ENCODE measurements at places on chromosomes 12 and 14.
A peak's percentile ranks its signal among the peaks of the same experiment; 100 is the strongest.

GRCh38 chr14:38505221-38505972 is 249.5 kb upstream of the CLEC14A start:
- no peaks in the 10 kb centered on the region for H3K4me1 ChIP-seq
- no peak overlapping the region for H3K4me3 ChIP-seq
- no peak for DNase-seq
- no peak overlapping the region for H3K27ac ChIP-seq
- no peaks in the 10 kb centered on the region for H3K36me3 ChIP-seq

DNA sequence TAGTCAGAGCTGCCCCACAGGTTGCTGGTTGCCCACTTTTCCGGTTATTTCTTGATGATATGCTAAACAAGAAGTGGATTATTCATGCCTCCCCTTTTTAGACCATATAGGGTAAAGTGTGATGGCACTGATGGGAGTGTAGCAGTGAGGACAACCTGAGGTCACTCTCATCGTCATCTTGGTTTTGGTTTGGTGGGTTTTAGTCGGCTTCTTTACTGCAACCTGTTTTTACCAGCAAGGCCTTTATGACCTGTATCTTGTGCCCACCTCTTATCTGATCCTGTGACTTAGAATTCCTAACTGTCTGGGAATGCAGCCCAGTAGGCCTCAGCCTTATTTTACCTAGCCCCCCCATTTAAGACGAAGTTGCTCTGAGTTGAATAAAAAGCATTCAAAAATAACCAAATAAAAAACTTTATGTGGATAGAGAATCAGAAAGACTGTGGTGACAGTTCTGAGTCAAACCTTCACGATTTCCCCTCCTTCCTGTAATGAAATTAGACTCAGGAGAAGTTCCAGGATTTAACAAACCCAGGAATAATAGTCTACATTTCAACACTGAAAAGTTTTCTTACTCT is 144.2 kb downstream of the PAWR start:
- H3K27me3 ChIP-seq, result no peaks in the 10 kb centered on the region
- H3K4me1 ChIP-seq, result no peaks in the 10 kb centered on the region
- DNase-seq, result no peak
- H3K27ac ChIP-seq, result no peak overlapping the region

DNA sequence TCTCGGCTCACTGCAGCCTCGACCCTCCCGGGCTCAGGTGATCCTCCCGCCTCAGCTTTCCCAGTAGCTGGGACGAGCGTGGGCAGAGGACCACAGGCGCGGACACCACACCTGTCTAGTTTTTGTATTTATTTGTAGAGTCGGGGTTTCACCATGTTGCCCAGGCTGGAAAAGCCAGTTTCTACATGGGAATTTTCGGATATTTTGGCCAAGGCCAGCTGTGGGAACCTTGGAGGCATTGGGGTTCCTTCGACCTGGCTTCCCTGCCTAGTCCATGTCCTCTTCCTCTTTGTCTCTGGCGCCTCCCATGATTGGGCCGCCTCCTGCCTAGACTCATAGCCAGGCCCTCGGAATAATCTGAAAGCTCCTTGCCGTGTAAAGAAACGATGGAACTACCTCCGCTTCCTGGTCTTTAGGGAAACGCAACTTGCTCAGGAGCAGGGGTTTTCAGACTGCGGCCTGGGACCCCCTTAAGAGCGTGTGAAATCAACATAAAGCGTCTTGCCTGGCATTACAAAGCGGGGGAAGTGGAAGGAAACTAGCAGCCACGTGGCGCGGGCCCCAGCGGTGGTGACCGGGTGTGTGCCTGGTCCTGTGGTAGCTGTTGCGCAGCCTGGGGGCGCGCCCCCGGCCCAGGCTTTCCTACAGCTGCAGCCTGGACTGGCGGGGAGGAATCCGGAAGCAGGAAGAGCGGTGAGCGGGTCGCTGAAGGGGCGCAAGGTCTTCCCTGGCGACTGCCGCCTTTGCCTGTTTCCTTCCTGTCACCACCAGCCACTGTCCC is 1.4 kb upstream of the HSP90AA1 start:
- peak overlapping the region; percentile 78 for H3K27ac ChIP-seq
- DNase-seq, result peak; percentile 26
- H3K4me1 ChIP-seq, result peaks cover 46% of the 10 kb centered on the region

DNA sequence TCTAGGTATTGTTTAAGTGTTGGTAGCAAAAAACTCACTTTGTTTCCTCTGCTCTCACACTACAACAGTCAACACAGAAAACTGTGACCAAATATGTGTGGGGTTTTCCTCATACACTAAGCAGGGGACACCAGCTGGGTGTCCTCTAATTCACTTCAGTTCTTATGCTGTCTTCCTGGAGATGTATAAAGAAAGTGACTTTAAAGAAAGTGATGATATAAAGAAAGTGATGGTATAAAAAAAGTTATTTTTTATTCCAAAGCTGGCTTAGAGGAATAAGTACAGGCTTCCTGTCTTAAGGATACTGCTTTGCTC is 31.4 kb downstream of the TDP1 start:
- H3K27ac ChIP-seq, result no peak overlapping the region
- H3K4me3 ChIP-seq, result no peak overlapping the region

GRCh38 chr12:89733579-89734201 is 25.1 kb upstream of the ATP2B1 start:
- no peak overlapping the region for H3K4me3 ChIP-seq
- H3K27me3 ChIP-seq, result no peaks in the 10 kb centered on the region

- DNase-seq, result no peak
- no peak overlapping the region for H3K27ac ChIP-seq
- peaks cover 9% of the 10 kb centered on the region for H3K36me3 ChIP-seq
Observed at GRCh38 chr12:93507165-93507564, 39.9 kb downstream of the MRPL42 start.

DNA sequence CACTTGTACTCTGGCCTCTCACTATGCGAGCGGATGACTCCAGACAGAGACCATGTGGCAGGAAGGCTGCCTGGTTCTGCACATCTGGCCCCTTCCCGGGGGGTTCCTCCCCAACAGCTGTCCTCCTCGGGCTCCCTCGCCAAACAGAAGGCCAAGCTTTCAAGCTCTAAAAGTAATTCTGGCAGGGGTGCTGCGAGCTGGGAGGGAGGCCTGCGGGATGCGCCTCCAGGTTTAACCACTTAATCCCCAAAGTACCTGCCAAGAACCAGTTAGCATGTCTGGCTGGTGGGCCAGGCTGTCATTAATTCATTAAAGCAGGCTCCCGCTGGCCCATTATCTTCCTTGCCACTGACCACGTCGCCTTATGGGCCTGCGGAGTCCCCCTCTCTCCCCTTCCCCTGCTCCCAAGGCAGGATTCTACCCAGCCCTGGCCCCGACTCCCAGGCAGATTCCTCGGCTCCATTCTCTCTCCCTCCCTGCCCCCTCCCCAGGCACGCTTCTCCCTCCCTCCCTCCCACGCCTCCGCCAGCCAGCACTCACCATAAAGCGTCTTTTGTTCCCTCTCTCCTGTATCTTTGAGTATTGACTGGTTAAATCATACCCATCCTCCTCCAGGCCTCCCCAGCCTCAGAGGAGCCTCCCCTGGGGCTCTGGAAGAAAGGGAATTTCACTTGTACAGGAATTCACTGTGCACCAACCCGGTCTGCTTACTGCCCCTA is 4.9 kb downstream of the HRK start:
- H3K36me3 ChIP-seq, result no peaks in the 10 kb centered on the region
- H3K27ac ChIP-seq, result no peak overlapping the region
- DNase-seq, result no peak
- H3K4me3 ChIP-seq, result no peak overlapping the region
- peaks cover 60% of the 10 kb centered on the region for H3K27me3 ChIP-seq

DNA sequence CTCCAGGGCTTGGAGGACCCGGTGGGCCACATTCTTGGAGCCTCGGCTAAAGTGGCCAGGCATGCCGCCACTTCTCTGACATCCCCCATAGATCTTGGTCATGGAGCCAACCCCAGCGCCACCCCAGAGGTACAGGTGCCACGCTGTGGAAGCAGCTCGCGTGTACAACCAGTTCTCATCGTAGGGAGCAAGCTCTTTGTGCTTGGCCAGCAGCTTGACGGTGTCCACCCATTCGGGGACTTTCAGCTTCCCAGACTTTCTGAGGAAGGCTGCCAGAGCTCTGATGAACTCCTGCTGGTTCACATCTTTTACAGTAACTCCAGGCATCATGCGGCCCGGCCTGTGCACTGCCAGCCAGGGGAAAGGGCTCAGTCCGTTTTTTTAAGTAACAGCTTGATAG is 29.3 kb upstream of the EAPP start:
- no peak overlapping the region for H3K27ac ChIP-seq
- no peak overlapping the region for H3K4me3 ChIP-seq

DNA sequence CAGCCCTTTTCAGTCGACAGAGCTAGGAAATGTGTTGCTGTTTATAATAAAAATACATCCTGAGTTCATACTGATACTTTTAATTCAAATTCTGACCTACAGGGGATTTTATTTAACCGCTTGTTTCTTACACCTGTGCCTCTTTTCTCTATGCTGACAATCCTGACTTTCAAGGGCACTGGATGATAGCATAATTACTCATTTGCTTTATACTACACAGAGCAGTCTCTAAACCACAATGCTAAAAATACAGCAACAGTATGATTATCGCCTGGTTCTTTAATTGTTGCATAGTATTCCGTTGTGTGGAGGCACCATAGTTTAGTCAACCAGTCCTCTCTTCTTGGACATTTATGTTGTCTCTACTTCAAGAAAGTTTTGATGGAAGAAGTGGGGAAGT is 372.9 kb downstream of the DPF3 start:
- peaks cover 43% of the 10 kb centered on the region for H3K4me1 ChIP-seq
- no peaks in the 10 kb centered on the region for H3K27me3 ChIP-seq
- no peak for DNase-seq
- no peak overlapping the region for H3K4me3 ChIP-seq

- no peak for DNase-seq
- H3K27ac ChIP-seq, result no peak overlapping the region
- peak overlapping the region; percentile 80 for H3K4me3 ChIP-seq
- H3K27me3 ChIP-seq, result no peaks in the 10 kb centered on the region
Observed at GRCh38 chr12:123384994-123385376, 1.1 kb downstream of the KMT5A start.

GRCh38 chr12:50411051-50411660 is 10.5 kb downstream of the LARP4 start:
- H3K4me3 ChIP-seq, result no peak overlapping the region
- no peak overlapping the region for H3K27ac ChIP-seq
- H3K27me3 ChIP-seq, result no peaks in the 10 kb centered on the region
- H3K36me3 ChIP-seq, result peaks cover 10% of the 10 kb centered on the region

GRCh38 chr12:16766736-16767135 is 160.8 kb upstream of the LMO3 start:
- no peak overlapping the region for H3K27ac ChIP-seq
- no peak overlapping the region for H3K4me3 ChIP-seq
- H3K36me3 ChIP-seq, result no peaks in the 10 kb centered on the region
- DNase-seq, result no peak

Data from CD4-positive, alpha-beta T cell (primary cell).